ENCODE measurements at places on chromosomes 3 and 15.

GRCh38 chr3:69178838-69179739, 56.7 kb upstream of the LMOD3 start:
- no peak for DNase-seq

DNA sequence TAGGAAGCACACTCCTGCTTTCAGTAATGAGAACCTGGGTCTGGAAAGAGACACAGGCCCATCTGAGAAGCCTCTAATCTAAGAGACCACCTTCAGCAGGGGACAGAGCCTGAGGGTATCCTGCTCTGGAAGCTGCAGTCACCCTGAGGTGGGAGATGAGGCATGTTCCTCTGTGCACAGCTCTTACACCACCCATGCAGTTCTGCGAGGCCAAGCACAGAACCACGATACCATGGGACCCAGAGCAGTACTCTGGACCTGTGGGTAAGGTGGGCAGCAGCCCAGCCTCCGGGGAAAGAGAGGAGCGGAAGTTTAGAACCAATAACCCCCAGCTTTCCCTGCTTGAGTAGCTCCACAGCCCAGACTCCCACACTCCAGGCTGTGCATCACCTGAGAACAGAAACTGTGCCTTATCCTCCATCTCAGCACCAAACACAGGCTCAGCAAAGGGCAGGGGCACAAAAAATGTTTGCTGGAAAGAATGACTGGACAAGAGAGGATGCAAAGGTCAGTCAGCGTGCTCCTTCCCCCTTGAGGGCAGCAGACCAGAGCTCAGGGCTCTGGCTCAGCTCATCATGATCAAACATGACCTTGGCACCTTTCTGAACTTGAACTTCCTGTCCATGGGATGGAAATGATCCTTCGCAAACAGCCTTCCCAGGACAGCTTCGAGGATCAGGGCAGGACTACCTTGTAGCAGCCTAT, 43.1 kb downstream of the RBPMS2 start:
- DNase-seq, result no peak

DNA sequence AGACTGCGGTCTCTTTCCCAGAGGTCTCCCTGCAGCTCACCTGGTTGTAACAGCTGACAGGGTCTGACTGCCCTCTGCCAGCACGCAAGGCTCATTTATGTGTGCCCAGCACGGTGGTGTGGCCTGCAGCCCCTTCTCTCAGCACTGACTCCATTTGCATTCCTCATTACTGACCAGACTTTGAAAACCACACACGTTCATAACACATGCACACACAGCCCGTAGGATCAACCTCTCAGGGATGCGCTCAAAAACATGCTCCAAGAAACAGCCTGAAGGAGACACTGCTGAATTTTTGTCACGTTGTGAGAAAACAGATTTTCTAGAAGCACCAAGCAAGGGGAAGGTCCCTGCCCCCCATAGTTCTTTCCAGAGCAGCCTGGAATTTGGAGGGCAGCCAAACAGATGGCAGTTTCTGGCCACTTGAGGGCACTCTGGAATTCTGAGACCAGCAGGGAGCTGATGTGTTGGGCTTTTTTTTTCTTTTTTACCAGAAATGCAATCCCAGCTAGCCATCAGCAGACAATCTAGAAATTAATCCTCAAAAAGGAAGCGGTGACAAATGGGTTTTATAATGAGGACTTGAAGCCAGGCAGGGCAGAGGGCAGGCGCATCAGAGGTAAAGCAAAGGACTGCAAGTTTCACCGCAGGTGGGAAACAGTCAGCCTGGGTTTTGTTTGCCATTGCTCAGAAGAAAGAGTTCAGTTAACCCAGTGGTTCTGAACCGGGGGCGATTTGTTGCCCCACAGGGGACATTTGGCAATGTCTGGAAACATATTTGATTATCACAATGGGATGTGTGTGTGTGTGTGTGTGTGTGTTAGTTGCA, 170.5 kb upstream of the PROK2 start:
- peak; percentile 12 for DNase-seq

DNA sequence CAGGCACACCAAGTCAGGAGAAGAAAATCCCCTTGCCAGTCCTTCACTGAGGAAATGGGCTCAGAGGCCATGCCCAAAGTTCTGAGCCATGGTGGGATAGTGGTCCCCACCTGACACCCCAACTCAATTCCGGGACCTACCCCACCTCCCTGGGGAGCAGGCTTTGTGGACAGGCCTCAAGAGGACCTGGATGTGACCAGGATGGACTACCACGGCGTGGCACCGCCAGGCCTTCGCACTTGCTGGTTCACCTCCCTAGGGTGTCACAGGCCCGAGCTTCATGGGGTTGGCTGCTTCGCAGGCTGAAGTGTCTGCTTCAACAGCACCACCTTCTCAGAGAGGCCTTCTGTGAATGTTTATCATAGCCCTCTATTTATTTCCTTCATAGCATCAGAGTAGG, 31.7 kb downstream of the POC1A start:
- DNase-seq, result no peak

GRCh38 chr15:57198654-57199291, 177.5 kb upstream of the CGNL1 start:
- peak; percentile 85 for DNase-seq

- no peak for DNase-seq
Measured at GRCh38 chr3:183439515-183439914, 11.1 kb upstream of the MCF2L2 start.

DNA sequence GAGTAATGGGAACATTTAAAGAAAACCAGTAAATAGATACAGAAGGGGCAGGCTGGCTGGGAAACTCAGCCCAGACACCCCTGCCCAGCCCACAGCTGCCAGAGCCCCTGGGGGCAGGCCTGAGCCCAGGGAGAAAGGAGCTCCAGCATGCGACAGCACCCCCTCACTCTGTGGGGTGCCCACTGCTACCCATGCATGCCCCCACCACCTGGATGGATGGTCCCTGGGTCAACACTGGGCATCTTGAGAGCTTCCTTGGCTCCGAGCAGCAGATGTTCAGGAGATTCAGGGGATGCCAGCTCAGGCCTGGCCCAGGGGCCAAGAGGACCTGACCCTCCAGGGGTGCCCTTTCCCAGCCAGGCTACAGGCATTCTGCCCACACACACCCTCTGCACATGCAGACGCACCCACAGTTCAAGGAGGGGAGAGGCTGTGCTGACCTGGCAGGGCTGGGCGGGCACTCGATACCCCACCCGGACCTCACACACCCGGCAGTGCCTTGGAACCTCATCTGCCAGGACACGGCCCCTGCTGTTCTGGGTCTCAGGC, 31.5 kb downstream of the PTH1R start:
- DNase-seq, result no peak

DNA sequence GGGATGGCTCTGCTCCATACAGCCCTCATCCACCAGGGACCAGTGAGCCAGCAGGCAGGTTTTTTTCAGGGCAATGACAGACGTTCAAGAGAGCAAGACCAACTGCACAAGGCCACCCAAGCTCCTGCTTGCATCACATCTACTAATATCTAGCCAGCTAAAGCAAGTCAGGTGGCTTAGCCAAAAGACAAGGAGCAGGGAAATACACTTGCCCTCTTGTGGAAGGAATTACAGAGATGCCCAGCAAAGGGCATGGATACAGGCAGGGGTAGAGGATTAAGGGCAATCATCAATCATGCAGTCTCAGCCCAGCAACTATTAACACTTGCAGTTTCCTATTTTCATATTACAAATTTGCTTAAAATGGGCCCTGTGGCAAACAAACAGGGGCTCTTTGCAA, 81.5 kb upstream of the NTRK3 start:
- DNase-seq, result no peak

DNA sequence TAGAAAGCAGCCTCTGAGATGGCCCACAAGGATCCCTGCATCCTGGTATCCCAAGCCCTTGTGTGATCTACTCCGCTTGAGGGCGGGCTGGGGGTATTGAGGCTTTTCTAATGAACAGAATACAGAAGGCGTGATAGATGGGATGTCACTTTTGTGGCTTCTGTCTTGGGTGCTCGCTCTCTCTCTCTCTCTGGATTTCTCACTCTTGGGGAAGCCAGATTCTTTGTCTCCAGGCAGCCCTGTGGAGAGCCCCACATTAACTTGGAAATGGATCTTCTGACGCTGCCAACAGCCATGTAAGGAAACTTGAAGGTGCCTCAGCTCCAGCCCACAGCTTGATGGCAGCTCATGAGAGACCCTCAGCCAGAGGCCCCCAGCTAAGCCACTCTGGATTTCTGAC, 26.9 kb upstream of the SEC62 start:
- no peak for DNase-seq

DNA sequence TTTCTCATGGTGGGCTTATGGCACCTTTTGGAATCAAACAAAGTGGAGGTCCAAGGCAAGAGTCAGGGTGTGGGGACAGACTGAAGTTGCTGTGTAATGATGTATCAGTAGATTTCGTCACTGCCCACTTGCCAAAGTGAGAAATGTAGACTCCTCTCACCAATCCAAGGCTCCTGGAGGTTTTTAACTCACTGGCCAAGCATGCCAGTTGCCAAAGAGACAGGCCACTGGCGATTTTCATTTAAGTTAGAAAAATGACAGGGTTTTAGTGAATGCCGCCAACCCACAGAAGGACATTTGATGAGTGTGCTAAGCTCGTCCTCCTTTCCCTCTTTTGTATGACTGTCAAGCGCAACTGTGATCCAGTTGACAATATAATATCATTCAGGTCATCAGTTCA, 209.2 kb downstream of the FEZF2 start:
- no peak for DNase-seq

DNA sequence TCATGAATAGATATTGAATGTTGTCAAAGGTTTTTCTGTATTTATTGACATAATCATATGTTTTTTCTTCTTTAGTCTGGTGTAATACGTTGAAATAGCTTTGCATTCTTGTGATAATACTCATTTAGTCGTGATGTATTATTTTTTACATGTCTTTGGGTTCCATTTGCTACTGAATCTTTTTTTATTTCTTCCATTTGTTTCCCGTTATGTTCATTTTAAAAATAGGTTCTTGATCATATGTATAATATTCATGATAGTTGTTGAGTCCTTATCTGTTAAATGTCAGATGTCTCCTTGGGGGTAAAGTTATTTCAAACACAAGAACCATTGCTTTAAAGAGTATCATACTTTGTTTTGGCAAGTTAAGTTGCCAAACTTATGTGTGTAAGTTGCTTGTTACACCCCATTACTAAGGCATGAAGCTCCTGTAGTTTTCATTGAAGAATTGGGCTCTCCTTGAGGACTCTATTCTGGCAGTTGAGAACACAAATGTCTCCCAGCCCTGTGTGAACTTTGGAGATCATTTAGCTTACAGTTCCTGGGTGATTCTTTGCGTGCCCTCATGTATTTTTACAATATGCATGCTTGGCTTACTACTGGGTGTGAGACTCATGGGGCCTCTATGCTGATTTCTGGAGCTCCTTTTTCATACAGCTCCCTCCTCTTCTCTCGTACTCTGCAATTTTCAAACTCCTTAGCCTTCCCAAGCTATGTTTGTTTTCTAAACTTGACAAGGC, 8.3 kb downstream of the AKAP13 start:
- no peak for DNase-seq

DNA sequence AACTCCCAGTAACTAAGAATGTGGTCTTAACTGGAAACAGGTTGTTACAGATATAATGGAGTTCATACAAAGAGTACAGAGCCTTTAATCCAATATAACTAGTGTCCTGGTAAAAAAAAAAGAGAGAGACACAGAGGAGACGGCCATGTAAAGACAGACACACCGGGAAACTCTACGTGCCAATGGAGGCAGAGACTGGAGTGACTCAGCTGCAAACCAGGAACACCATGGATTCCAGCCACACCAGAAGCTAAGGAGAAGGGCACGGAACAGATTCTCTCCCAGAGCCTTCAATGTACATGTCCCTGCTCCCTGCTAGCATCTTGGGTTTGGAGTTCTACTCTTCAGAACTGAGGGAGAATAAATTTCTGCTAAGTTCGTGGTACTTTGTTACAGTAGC, 4.5 kb downstream of the RNF168 start:
- DNase-seq, result no peak

DNA sequence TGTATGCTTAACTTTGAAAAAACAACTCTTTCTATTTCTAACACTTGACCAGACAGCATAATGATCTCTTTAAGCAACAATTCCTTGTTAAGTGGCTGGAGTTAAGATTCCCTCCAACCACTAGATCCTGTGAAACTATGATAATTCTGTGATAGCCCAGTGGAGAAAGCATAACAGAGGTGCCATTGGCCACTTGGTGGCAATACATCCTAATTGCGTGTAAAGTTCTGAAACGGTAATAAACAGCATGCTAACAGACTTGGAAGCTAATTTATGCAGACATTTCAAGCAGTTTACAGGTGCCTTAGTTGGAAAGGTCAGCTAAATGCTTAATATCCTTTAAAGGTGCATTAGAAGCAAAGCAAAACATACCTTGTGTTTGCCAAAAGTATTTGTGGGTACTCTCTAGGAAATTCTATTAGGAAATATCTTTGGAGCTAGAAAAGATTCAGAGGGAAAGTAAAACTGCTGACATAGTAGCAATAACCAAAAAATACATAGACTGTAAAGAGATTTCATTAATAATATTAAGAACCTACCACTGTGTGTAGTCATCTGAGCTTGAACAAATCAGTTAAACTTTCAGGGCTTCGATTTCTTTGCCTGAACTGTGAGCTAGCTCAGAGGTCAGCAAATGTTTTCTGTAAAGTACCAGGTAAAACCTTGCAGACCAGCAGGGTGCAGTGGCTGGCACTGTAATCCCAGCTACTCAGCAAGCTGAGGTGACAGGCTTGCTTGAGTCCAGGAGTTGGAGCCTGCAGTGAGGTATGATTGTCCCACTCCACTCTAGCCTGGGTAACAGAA, 19.0 kb upstream of the CSTA start:
- DNase-seq, result no peak

- no peak for DNase-seq
Measured at GRCh38 chr3:126649556-126650092, 5.3 kb downstream of the TXNRD3 start.

DNA sequence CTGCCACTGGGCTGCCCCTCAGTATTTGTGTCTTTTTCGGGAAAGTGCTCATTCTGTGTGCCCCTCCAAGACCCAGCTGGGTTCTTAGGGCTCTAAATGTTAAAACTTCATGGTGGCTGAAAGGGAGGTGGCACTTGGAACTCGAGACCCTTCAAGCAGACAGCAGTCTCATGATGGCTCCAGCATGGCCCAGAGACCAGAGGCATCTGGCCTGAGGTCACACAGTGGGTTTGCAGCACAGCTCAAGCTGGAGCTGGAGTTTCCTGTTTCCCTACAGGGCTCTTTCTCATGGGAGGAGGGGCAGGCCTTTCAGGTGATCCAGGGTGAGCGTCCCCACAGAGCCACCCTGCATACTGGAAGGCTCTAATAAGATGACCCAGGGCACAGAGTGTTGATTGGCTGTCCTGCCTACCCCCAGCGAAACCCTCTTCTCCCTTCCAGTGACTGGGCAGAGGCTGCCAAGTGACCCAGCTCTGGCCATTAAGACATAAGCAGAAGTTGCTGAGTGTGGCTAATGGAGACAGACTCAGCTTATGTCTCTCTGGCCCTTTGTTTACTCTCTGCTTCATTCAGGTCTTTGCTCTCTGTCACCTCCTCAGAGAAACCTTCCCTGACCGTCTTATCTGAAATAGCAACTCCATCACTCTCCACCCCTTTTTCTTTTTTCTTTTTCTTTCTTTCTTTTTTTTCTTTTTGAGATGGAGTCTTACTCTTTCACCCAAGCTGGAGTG, 166.6 kb upstream of the SMAD3 start:
- DNase-seq, result no peak

GRCh38 chr15:62456011-62456920, 291.2 kb upstream of the C2CD4B start:
- DNase-seq, result no peak

Data from NCI-H187 (cell line).